ENCODE measurements at places on chromosomes 2 and 18.

DNA sequence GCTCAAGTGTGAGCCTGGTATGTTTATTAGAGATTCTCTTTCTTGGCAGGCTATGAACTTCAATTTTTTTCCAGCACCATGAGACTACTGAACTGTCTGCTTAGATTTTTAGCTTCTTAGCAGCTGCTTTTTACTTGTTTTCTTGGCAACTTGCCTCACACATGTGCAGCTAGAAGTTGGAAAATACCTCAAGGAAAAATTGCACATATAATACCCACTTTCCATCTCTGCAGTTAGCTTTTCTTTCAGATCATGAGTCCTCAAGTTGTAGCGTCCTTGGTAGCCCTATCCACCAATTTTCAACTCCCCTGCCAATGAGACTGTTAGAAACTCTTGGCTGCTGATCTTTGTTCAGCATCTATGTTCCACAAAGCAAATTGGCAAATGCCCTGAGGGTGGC lies 302.1 kb downstream of the HRH4 start:
- DNase-seq, result no peak

- DNase-seq, result no peak
Measured at GRCh38 chr18:48321121-48321520, 88.1 kb downstream of the ZBTB7C start.

GRCh38 chr2:3747032-3747654 lies 43.8 kb downstream of the DCDC2C start:
- DNase-seq, result no peak

- no peak for DNase-seq
Measured at GRCh38 chr2:24768601-24769000, 24.6 kb downstream of the PTRHD1 start.

Measured in fibroblast of skin of left quadriceps (primary cell).